ENCODE measurements at places on chromosomes 11 and 22.

DNA sequence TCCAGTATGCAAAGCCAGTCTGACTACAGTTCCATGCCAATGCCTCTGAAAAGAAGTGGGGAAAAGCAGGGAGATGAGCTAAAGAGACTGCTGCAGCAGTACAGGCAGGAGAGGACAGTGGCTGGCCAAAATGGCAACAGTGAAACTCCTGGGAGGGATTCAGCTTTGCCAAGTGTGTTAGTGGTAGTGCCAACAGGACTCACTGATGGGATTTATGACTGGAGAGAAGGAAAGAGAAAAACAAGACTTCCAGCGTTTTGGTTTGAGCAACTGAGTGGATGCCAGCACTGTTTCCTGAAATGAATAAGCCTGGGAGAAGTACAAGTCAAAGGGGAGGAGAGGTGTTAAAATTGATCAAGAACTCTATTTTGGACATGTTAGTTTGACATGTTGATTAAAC is 80.9 kb downstream of the PLEKHA7 start:
- no peak for DNase-seq

DNA sequence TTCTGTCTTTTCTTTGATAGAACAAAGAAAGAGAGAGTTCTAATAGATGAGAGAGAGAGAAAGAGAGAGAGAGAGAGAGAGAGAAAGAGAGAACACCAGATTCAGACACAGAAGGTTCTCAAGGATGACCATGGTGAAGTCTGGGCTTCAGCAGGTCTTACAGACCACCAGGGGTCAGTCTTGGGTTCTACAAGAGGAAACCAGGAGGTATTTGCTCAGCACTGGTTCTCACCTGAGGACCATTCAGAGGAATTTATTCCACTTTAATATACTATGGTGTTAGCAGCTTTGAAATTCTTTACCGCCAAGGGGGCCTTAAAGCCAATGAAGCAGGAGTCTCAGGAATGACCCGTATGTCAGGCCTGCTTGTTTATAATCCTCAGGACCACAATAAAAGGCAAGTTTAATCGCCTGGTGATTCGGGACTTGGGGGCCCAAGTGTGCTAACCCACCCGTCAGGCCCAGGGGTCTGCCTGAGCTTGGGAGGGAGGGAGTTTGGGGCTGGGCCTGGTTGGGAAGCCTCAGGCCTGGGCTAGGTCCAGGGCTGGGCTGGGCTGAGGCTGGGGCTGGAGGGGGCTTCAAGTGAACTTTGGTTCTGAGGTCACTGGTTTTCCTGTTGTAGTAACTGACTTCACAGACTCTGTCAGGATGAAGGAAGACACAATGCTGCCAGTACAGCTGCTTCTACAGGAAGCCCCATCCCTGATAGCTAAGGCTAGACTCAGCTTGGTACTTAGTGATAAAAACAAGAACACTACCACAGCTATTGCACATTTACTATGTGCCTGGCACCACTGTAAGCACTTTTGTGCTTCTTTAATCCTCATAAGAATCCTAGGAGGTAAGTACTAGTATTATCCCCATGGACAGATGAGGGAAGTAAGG is 179.2 kb upstream of the ZBED5 start:
- peak; percentile 30 for DNase-seq

DNA sequence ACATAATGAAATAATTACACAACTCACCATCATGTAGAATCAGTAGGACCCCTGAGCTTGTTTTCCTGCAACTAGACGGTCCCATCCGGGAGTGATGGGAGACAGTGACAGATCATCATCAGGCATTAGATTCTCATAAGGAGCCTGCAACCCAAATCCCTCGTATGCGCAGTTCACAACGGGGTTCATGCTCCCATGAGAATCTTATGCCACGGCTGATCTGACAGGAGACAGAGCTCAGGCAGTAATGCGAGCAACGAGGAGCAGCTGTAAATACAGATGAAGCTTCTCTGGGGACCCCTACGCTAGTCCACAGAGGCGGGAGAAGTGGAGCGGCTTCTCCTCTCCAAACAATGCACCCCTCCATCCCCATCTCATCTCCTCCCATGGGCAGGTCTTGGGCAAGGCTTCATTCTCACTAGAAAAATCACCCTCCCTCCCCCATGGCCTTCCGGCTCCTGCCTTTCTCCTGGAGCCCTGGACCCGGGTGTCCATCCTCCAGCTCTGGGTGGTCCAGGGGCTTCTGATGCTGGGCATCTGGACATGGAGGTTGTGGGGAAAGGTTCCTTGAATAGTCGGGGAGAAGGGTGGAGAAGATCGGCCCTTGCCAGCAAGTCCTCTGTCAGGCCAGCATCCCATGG is 16.2 kb upstream of the RAC2 start:
- no peak for DNase-seq

DNA sequence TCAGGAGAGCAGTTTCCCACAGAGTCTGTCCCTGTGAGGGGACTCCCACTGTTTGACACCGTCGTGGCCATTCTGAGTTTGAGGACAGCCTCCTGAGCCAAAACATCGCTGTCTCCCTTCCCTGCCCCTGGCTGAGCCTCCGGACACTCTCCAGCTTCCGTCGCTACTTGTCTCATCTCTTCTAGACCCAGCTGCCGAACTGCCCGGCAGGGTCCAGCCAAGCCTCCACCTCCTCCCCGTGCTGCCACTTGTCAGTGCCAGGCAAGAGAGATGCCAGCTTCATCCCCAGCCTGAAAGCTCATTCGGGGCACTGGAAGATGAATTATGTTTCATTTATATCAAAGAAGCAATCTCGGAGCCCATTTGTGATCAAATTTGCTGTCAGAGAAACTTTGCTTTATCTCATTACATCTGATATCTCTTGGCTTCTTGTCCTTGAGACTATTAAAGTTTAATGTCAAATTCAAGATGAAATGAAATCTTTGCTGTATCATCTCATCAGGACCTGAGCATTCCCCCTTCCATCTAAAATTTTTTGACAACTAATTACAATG is 283.9 kb downstream of the BUD13 start:
- DNase-seq, result no peak

DNA sequence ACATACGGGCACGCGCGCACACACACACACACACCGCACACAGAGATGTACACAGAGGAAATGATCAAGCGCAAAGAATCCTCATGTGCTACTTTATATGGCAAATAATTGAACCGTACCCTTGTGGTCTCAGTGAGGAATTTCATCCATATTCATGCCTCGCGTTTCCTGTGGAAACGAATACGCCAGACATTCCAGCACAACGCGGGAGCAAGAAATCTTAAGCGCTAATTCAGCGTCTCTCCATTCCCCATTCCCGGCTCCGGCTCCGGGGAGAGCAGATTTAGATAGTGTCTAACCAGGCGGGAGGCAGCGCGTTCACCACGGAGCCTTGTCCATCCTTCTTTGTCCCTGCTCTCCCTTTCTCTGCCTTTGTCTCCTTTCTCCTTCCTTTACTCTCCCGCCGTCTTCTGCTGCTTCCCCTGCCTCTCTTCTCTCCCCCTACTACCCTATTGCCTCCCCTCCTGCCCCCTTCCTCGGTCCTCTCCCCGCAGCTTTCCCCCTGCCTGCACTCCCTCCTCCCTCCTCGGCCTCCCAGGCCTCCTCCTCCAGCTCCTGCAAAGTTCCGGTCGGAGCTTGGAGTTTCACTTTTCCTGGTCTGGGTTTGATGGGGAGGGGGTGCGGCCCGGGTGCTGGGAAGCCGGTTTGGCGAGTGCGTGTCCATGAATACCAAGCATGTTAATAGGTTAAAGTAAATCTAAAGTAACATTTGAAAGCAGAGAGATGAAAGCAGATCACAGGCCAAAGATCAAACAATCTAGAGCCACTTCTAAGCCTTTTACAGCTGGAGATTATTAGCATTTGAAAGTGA is 579.3 kb downstream of the BUD13 start:
- DNase-seq, result peak; percentile 31

GRCh38 chr22:19807914-19808872 is 46.5 kb downstream of the GNB1L start:
- DNase-seq, result no peak

DNA sequence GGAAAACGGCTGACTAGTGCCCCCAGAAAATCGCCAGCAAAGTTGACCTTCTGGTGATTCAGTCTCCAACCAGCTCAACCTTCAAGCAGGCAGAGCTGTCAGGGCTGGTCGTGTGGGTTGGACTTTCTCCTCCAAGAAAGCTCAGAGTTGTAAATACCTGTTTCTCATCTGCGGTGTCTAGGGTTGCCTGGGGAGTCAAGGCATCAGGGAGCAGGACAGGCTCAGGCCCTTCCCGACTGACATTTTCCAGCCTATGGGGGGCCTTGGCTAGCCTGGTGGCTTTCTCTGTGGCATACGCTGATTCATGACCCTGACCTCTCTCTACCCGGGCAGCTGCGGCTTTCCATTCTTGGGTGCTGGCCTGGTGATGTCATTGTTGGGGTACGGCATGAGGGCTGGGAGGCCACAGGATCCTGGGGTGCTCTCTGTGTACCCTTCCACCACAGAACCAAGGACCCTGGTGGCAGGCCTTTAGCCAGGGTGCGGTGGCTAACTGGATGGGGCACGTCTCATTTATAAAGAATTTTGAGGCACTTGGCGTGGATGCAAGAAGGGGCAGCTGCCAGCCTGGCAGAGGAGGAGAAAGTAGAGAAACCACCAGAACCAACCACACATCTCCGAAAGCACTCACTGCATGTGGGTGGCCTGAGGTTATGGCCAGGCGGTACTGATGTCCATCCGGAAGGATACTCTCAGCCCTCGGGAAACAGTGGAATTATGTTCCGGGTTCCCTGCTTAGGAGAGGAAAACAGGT is 64.9 kb downstream of the BCR start:
- DNase-seq, result no peak

DNA sequence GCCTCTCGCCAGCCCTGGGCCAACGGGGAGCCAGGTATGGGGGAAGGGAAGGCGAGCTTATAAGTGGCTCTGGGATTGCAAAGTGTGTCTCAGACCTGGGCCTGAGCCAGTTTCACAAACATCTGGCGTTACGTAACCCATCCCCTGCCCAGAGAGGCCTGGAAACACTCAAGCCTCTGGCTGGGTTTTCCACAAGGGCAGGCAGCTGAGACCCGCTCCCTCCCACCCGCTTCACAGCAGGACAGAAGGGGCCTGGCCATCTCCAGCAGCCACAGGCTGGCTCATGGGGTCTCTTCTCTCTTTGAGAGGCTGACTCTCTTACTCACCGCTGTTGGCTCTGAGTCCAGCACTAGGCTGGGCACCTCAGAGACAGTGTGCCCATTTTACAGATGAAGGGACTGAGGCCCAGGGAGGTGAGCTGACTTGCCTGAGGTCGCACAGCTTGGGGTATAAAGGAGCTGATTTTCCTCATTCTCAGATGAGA is 44.5 kb downstream of the TRIOBP start:
- no peak for DNase-seq

DNA sequence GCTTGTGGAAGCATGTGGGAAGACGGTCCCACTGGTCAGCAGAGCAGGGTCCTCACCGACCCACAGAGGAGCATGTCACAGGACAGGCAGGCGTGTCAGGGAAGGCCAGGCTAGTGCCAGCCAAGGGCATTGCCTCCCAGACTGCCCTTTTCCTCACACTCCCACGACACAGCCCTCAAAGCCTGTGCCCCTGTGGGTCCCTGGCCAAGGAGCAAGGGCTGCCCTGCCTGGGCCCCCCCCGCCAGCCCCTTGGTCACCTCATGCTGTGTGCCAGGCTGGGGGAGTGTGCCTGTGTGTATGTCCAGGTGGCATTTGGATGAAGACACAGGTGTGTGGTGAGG is 74.7 kb downstream of the MED15 start:
- no peak for DNase-seq

- peak; percentile 78 for DNase-seq
These were observed 7.5 kb upstream of the SYT8 start for GRCh38 chr11:1827095-1827813.

DNA sequence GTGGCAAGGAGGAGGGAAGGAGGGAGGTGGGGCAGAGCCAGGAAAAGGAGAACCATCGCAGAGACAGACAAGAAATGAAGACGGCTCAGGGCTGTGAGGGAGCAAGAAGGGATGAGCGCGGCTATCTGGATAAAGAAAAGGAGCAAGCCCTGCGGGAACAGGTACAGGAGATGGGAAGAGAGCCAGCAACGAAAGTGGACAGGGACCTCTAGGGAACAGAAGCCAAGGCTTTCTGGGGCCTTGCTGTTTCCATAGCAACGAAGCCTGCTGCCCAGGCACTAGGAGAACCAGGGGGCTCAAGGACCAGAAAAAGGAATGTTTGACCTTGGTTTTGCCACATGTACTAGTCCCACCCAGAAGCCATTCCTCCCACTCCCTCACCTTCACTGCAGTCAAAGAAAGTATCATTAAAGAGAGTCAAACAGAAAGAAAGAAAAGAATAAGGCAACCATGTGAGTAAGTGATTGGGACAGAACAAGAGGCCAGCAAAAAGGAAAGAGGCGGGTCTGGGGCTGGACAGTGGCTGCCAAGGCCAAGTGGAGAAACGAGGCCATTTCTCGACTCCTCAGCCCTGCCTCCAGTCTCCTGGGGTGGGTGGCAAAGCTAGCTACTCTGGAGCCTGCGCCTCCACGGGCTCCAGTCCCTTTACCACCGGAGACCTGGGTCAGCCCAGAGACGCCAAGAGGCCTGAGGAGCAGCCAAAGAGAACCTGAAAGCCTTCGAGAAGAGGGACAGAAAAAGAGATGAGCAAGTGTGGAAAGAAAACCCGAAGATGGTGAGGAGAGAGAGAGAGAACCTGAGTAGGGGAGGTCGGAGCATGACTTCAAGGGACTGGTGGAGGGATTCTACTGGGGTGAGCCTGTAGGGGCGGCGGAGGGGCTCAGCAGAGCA is 35.1 kb downstream of the NRXN2 start:
- DNase-seq, result peak; percentile 28

DNA sequence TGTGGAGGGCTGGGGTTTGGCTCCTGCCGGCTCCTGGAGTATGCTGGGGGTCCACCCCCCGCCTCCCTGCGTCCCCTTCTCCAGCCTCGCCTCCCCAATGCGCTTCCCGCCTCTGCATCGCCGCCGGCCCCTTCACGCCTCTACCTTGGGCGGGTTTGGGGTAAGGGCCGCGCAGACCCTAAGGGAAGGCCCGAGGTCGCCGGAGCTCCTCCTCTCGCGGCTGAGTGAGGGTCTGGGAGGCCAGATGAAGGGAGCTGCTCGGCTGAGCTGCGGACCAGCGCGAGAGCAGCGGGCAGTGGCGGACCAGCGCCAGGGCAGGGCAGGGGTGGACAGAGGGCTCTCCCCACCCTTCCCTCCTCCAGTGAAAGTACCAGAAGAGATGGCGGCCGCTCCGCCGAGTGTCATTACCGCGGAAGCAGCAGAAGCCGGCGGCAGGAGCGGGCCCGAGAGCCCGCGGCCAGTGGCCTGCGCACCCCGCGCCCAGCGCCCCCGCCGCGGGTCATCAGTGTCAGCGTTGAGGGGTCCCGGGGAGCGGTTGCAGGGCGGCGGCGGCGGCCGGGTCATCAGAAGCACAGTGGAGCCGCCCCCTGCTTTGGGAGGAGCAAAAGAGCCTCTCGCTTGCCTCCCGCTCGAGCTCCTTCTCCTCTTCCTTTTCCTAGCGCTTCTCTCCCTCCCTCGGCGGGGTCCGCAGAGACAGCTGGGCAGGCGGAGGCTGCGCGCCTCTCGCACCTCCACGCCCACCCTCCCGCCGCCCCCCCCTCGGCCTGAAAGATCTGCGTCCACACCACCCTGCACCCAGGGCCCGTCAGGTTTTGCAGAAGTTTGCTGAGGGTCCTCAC is 255.6 kb upstream of the CADM1 start:
- peak; percentile 50 for DNase-seq

All from posterior cingulate gyrus (tissue), 11 donors.